ENCODE measurements at places on chromosomes 1 and 21.
A peak's percentile ranks its signal among the peaks of the same experiment; 100 is the strongest.

GRCh38 chr1:111553196-111553595, 49.8 kb upstream of the ADORA3 start:
- no peak for DNase-seq

DNA sequence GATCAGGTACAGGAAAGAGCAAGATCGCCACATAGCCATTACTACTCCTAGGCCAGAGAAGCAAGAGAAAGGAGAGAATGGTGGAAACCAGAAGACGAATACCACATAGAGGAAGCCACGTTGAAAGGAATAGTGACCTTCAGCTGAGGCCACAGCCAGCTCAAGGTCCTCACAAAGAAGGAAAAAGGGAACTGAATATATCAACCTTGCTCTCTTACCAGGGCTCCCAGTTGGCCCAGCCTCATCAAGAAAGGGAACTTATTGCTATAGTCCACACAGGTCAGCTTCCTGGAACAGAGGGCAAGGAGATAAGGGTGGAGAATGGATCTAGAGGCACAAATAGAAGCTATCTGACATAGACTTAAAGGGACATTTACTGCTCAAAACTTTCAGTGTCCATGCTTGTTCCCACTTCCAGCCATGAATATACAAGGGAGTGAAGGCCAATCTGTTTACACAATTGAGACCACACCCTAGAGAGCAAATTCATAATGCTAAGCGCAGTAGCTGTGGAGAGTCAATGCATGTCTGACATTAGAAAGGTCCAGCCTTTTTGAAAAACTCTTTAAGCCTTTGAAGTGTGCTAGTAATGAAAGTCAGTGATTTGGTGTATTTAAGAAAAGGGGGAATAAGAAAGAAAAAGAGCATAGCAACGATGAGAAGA, 120.7 kb upstream of the ZC3H11B start:
- DNase-seq = no peak

DNA sequence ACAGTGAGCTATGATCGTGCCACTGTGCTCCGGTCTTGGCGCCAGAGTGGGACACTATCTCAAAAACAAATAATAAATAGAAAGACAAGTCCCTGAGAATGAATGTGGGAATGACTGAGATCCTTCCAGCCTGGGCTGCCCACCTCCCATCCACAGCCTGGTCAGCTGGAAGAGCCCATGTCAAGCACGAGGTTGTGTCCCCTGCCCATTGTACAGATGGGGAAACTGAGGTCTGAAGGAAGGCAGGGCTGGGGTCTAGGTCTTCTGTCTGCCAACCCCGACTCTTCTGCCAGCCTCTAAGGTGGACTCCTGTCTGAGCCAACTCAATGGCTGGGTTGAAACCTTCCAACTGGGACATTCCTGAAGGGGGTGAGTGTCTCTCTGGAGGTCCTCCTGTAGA, 79.5 kb downstream of the RAP1GAP start:
- DNase-seq = no peak

DNA sequence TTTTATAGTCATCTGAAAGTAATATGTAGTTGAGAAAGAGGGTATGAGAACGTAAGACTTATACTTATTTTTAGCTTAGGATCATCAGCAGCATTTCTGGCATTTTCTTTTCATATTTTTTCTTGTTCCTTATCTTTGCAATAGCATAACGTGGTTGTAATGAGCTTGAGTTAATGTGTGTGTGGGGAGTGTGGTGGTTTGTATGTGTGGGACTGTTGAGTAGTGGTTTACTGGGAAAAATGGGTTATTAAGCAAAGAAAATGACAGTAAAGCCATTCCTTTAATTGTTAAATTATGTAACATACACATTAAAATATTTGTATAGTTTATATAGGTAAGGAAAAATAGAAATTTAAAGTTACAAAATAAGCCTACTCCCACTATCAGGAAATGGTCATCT, 15.2 kb downstream of the PIP5K1A start:
- DNase-seq = no peak

GRCh38 chr21:19922122-19922521, 1076.1 kb upstream of the NCAM2 start:
- no peak for DNase-seq

GRCh38 chr1:230280906-230281413, 145.2 kb downstream of the PGBD5 start:
- no peak for DNase-seq

DNA sequence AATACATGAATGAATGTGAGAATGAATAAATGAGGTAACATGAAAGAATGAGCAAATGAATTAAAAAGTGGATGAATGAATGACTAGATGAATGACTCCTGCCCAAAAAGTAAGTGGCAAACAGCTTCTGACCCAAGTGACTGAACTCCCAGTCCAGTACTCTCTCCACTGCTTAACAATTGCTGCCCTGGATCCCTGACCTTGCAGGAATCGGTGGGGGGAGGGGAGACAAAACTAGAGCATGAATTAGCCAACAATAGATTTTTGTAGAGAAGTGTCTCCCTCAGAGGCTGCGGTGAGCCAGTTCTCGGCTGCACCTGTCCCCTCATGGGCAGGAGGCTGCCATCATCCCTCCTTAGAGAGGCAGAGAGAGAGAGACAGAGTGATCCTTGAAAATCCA, 5.9 kb upstream of the GRIK3 start:
- DNase-seq = no peak

- DNase-seq = peak; percentile 5
Observed at GRCh38 chr1:59340411-59341307, 43.8 kb downstream of the FGGY start.

DNA sequence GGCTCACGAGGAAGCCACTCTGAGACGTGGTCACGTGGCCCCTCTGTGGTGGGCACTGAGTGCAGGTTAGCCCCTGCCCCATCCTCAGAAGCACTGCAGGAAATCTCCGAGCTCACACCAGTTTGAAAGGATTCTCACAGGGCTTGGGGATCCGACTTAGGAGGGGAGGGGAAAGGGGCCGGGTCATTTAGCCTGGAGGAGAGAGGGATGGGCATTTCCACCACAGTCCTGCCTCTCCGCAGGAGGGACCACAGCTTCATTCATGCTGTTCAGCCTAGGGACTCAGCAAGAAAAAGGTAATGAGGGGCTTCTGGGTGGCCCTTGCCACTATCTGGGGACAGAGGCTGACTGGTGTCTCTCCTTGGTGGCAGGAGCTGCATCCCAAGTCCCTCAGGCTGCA, 126.5 kb downstream of the NPHP4 start:
- DNase-seq = no peak

DNA sequence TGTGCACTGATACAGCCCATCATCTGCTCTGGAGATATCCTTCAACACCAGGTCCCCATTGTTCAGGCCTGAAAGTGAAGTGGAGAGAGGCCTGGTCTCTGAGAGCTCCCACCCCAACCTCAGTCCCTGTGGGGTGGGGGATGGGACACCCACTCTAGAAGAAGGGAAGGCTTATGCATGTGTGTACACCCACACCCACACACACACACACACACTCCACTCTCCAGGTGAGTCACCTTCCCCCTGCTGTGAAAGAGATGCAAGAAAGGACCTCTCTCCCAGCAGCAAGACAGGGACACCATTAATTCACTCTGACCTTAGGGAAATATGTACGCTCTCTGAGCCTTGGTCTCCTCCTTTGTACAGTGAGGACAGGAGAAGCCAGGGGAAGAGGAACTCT, 5.9 kb downstream of the VSIG8 start:
- DNase-seq = no peak

DNA sequence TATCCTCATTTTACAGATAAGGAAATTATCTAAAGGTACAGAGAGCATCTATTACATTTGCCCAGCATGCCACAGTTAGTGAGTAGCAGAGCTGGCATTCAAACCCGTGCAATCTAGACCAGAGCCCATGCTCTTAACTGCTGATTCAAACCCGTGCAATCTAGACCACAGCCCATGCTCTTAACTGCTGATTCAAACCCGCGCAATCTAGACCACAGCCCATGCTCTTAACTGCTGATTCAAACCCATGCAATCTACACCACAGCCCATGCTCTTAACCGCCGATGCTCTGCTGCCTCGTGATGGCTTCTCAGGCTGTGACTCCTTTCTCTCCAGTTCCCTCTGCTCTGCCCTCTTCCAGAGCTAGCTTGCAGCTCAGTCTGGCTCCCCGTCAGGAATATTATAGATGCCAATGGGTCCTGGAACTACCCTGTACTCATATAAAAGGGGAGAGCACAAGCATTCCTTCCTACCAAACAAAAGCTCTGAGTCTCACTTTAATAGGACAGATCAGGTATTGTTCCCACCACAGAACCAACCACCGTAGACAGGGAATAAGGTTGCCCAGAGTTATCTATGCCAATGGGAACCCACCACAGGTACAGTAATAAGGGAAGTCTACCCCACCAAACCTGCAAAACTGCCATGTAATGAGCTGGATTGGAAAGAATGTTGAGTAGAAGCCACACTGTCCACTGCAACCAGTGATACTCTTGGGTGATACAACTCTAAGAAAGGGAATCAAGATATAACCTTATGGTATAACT, 78.4 kb downstream of the SMYD3 start:
- no peak for DNase-seq

- DNase-seq = no peak
Observed at GRCh38 chr1:160342526-160342925, 524 bp downstream of the COPA start.

- DNase-seq = no peak
Observed at GRCh38 chr1:227073786-227074185, 133.7 kb downstream of the COQ8A start.

- DNase-seq = no peak
Observed at GRCh38 chr1:40633931-40634376, 31.5 kb downstream of the RIMS3 start.

GRCh38 chr1:2251363-2251762, 23.2 kb downstream of the SKI start:
- DNase-seq = no peak

DNA sequence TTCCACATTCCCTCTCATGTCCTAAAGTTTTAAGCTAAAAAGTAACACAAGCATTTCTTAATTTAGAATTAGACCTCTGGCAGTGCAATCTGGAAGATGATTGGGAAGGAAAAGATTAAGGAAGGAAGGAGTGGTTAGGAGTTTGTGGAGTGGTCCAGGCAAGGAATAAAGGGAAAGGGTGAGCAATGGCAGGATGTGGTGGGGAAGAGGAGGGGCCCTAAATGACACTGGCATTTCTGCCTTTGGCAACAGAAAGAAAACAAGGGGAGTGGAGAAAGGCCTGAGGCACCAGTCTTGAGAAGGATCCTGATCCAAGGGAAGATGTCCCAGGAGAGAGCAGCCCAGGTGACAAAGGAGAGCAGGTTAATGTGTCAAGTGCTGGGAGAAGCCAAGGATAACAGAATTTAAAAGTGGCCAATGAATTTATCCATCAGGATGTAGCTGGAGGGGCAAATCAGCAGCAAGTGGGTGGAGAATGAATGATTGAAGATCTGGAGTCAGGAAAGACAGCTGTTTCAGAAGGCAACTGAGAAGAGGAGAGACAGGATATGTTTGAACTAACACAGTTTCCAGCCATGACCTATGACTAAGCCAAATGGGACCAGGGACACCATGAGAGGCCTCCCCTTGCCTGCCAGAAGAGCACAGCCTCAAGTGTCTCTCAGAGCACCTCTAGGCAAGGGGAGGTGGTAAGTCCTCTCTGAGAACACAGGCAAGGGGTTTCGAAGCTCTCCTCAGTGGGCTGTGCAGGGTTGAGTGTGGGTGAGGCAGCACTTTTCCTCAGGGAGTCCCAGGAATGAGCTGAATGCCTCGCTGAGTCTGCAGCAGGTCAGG, 20.9 kb upstream of the LY9 start:
- DNase-seq = no peak

DNA sequence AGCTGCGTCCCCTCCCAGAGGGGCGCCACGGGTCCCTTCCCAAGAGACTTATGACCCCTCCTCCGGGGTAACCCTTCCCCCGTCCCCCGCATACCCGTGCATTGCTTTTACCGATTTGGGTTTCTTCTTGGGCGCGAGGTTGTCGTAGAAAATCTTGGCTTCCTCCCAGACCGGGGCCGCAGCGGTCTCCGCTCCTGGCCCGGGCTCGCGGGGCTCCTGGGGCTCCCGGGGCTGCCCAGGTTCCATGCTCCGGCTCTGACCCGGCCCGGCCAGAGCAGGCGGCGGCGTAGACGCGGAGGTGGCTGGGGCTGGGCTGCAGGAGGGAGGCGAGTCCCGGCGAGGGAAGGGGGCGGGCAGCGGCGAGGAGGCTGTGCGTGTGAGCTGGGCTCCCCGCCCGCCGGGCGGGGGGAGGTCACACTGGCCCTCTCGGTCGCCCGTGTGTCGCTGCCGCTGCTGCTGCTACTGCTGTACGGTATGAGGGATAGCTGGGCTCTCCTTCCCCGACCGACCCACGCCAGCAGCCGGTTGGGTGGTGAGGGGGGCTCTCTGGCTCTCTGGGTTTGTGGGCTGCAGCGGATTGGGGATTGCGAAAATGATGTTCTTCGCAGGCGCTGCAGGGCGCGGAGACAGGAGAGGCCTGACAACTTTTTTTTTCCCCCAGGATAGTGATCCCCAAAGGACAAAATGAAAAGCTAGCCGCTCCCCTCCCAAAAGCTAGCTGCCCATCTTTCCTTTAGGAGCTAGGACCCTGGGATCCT, at the start of gene NT5C1A:
Gene NT5C1A, minus strand, starts transcription at position 315 of the 758 bp plus-strand sequence. Its CDS starts 69 bp downstream, at position 246.
- no peak for DNase-seq

DNA sequence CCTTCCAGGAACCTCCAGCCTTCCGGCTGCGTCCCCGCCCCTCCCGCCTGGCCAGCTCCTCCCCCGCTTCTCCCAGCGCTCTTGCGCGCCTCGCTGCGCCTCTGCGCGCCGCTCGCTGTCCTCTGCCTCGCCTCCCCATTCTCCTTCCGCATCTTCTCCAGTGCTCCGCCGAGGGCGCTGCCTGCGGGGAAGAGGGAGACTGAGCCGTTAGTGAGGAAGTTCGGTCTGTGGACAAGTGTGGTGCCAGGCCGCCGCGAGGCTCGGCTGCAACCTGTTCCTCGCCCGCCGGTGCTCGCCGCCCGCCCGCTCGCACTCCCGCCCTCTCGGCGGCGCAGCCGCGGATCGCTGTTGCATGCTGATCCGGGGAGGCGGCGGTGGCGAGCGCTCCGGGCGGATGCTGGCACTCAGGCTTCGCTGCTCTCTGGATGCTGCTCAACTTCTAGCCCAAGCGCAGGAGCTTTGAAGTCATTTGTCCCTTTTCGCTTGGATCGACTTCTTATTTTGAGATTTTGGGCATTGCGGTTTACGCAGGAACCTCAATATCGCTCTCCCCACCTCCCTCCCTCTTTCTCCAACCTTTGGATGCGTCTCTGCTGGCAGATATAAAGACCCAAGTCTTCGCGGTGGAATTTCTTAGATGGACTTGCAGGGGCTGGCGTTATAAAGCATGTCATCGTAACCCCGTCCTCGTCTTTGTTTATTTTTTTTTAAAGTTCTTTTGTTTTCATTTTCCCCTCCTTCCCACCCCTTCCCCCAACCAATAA, 614 bp upstream of the CACNA1E start:
- peak; percentile 6 for DNase-seq

GRCh38 chr1:101253976-101254674, 17.3 kb downstream of the S1PR1 start:
- no peak for DNase-seq

DNA sequence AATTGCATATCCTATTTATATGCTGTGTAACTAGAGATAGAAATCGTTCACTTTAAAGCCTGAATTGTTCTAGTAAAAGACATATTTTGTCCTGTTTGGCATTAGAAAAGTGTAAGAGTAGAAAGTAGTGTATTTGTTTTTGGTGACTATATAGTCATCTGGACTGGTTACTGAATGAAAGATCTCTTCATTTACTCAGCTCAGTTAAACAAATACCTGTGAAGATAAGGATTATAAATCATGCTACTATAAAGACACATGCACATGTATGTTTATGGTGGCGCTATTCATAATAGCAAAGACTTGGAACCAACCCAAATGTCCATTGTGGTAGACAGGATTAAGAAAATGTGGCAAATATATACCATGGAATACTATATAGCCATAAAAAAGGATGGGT, 125.1 kb downstream of the PLA2G4A start:
- no peak for DNase-seq

All from NCI-H524 treated with DMSO at 0.1 percent for 48 hours (cell line).